ENCODE measurements at places on chromosomes 7 and 10. TPM values are rescaled to one million over a fixed set of nuclear protein-coding genes. Genes with fewer than 3 reads are reported as not detected.

Gene UBN2
- 9.3 TPM for total RNA-seq

- H3K27me3 ChIP-seq: no peaks in the 10 kb centered on the region
- H3K4me3 ChIP-seq: no peak overlapping the region
- no peaks in the 10 kb centered on the region for H3K36me3 ChIP-seq
- no peak overlapping the region for H3K27ac ChIP-seq
- no peaks in the 10 kb centered on the region for H3K4me1 ChIP-seq
These were observed 141.3 kb downstream of the CFTR start for GRCh38 chr7:117621075-117621618.

DNA sequence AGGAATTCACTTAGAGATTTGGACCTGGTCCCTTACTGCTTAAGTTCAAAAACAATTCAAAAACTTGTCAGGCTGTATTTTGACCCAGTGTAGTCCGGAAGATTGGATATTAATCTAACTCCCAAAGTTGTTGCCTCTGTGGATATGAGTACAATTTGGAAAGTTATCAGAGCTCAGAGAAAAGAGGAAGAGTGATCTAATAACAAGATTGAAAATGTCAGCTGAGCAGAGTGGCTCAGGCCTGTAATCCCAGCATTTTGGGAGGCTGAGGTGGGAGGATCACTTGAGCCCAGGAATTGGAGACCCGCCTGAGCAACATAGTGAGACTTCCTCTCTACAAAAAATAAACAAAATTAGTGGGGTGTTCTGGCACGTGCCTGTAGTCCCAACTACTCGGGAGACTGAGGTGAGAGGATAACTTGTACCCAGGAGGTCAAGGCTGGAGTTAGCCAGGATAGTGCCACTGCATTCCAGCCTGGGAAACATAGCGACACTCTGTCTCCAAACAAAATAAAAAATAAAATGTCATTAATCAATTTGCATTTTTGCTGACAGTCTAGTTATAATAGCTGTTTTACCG, 3.2 kb upstream of the ASCC1 start:
- no peak for DNase-seq
- H3K27me3 ChIP-seq: no peaks in the 10 kb centered on the region
- no peak overlapping the region for H3K27ac ChIP-seq
- H3K4me1 ChIP-seq: peaks cover 14% of the 10 kb centered on the region

- H3K27me3 ChIP-seq: no peaks in the 10 kb centered on the region
- peaks cover 33% of the 10 kb centered on the region for H3K36me3 ChIP-seq
- H3K4me3 ChIP-seq: peak overlapping the region; percentile 94
- H3K4me1 ChIP-seq: peaks cover 7% of the 10 kb centered on the region
- H3K27ac ChIP-seq: peak overlapping the region; percentile 88
- DNase-seq: no peak
These were observed 631 bp upstream of the PRKRIP1 start for GRCh38 chr7:102395592-102395872.

Gene CALHM3
- not detected for total RNA-seq

DNA sequence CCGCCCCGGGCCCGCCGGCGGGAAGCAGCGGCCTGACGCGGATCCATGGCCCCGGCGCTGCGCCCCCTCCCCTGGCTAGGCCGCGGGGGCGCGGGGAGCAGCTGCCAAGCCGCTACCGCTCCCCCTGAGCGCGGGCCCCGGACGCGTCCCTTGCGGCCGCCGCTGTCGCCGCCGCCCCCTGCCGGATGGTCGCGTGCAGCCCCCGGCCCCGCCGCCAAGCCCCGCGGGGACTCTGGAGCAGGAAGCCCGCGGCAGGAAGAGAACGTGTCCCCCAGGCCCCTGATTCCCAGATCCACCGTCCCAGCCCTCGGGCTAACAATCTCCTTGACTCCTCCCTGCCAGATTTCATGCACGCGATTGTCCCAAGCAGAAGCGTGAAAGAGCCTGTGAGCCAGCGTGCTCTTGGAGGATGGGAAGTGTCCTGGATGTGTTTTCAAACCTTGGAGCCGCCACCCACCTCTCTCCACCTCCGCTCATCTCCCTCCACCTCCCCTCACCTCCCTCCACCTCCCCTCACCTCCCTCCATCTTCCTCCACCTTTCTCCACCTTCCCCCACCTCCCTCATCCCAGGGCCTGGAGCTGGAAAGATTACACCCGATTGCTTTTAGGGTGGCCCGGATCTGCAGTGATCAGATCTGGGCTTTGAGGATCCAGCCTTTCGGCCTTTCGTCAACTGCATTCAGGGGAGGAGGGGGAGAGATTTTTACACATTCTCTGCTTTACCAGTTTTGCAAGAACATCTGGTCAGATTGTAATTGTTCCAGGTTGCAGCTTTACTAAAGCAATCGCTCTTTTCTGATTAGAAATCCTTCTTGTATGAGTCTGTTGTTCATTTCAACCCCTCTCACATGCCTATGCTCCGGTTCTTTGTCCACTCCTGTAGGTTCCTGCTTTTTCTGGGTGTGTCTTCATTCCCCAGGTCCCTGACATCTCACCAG, 570 bp upstream of the PRTFDC1 start:
- peak overlapping the region; percentile 69 for H3K4me3 ChIP-seq
- H3K36me3 ChIP-seq: no peaks in the 10 kb centered on the region
- H3K27me3 ChIP-seq: no peaks in the 10 kb centered on the region
- peaks cover 28% of the 10 kb centered on the region for H3K4me1 ChIP-seq

Gene KAZALD1
- 60.2 TPM for total RNA-seq

Gene LRIT1
- not detected for total RNA-seq

DNA sequence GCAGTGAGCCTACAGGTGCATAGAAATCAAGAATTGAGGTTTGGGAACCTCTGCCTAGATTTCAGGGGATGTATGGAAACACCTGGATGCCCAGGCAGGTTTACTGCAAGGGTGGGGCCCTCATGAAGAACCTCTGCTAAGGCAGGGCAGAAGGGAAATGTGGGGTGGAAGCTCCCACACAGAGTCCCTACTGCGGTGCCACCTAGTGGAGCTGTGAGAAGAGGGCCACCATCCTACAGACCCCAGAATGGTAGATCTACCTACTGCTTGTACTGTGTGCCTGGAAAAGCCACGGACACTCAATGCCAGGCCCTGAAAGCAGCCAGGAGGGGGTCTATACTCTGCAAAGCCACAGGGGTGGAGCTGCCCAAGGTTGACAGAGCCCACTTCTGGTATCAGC, 533.5 kb downstream of the GPAM start:
- H3K36me3 ChIP-seq: no peaks in the 10 kb centered on the region
- H3K27ac ChIP-seq: no peak overlapping the region
- no peak overlapping the region for H3K4me3 ChIP-seq
- DNase-seq: no peak
- H3K27me3 ChIP-seq: no peaks in the 10 kb centered on the region
- no peaks in the 10 kb centered on the region for H3K4me1 ChIP-seq

DNA sequence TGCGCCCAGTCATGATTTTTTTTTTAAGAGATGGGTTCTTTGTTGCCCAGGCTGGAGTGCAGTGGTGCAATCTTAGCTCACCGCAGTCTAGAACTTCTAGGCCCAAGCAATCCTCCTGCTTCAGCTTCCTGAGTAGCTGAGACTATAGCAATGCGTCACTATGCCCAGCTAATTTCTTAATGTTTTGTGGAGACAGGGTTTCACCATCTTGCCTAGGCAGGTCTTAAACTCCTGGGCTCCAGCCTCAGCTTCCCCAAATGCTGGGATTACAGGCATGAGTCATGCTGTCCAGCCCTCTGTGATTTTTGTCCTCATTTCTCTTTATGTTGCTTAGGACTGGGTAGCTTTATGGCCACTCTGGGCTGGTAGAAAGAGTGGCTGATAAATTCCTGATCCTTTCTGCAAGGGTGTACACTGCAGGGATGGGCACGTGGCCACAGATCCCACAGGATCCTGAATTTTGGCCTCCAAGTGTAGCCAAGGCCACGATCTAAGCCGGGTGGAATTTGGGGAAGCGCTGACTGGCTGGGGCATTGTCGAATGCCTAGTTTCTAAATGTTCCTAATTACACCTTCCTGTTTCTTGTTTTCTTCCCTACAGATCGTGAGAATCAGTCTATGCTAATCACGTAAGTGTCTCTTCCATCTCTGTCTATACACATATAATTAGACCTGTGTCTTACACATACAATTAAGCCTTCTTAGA, 24.1 kb upstream of the MYH16 start:
- H3K4me1 ChIP-seq: no peaks in the 10 kb centered on the region
- no peaks in the 10 kb centered on the region for H3K36me3 ChIP-seq
- H3K27me3 ChIP-seq: peaks cover 2% of the 10 kb centered on the region
- H3K4me3 ChIP-seq: no peak overlapping the region
- H3K27ac ChIP-seq: no peak overlapping the region

Gene CNPY1
- 0.18 TPM for total RNA-seq

Gene NUTM2D
- total RNA-seq: 5.7 TPM

Gene SPAM1
- total RNA-seq: not detected

Gene C7orf33
- 0.27 TPM for total RNA-seq

DNA sequence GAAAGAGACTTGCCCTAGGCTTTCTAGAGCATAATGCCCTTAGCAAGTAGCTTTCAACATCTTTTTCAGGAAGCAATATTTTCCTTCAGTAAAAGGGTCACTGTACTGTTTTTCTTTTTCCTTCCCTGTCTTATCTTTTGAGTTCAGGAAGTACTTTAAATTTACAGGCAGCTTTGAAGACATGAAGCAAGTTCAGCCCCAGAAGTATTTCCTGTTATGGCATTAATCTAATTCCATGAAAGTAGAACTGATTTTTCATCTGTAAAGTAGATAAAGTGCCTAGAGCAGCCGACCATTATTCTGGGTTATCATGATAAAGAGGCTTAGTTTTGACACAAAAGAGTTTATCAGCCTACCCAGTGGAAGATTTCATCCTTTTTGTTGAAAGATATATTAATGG, 288.2 kb downstream of the ADK start:
- no peak for DNase-seq
- H3K27me3 ChIP-seq: no peaks in the 10 kb centered on the region
- H3K4me3 ChIP-seq: no peak overlapping the region

- no peaks in the 10 kb centered on the region for H3K4me1 ChIP-seq
- no peak for DNase-seq
- no peak overlapping the region for H3K4me3 ChIP-seq
- H3K27ac ChIP-seq: no peak overlapping the region
- H3K36me3 ChIP-seq: peaks cover 10% of the 10 kb centered on the region
These were observed 71.5 kb downstream of the LRRC4 start for GRCh38 chr7:127959770-127960169.

Gene NEUROG3
- not detected for total RNA-seq

DNA sequence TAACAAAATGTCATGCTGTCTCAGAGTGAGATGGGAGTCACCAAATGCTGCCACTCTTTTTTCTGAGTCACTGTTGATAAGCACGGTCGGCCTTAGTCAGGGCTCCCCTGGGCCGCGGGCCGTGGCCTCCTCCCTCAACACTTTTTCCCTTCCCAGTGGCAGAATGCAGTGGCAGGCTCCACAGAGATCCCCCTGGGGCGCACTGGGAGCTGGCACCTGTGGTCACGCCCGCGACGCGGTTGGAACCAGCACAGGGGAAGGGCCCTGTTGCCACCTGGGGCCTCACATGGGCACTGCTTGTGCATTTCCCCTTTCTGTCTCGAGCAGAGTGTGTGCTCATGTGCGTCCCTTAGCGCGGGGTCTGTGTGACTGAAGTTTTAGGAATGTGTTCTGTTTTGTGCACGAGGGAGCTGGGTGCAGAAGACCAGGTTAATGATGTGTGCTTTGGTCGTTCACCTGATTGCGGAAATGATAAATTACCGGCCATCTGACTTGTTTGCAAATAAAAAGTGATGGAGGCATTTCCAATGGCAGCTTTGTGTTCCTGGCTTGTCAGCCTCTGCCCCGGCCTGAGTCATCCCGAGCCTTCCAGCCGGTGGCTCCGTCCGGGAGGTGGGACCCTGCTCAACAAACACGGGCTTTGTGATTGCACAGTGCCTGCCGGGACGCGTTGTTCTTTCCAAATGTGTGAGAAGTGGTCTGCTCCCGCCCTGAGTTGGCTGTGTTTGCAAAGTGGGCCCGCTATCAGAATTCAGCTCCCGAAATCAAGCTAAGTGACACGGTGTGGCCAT, 100.7 kb downstream of the NKX6-2 start:
- H3K27me3 ChIP-seq: no peaks in the 10 kb centered on the region
- DNase-seq: no peak
- H3K4me3 ChIP-seq: no peak overlapping the region
- H3K36me3 ChIP-seq: peaks cover under 1% of the 10 kb centered on the region
- H3K4me1 ChIP-seq: no peaks in the 10 kb centered on the region

DNA sequence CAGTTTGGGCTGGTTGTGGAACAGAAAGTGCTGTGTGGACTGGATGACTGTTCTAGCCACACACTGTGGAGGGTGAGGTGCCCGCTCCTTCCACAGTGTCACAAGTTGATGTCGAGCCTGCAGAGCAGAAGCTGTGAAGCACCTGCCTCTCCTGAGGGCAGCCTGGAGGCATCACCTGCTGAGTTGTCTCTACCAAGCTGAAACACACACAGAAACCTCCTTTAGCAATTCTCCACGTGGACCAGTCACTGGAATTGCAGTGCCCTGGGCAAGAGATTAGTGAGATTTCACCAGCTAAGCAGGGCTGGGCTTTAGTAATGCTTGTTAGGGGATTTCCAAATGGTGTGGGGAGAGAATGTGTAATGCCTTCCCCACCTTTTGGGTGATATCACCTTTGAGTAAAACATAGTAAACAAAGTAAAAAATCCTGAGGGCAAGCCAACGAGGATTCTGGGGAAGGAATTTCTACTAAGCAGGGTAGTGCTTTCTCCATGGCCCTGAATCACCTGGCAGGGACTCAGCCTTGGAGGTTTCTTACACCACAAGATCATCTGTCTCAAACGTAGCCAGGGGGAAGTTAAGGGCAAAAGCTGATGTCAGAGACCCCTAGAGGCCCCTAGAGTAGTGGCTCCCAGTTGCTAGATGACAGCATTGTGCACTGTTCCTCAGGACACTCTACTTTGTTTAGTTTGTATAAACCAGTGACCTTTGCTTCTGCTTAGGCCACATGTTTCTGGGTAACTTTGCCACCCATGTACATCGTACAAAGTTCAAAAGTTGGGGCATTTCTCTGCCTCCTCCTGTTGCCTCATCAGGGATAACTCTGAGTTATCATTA, 233.1 kb upstream of the IGFBP3 start:
- no peaks in the 10 kb centered on the region for H3K27me3 ChIP-seq
- H3K4me1 ChIP-seq: peaks cover 2% of the 10 kb centered on the region
- H3K4me3 ChIP-seq: no peak overlapping the region
- DNase-seq: no peak

- no peaks in the 10 kb centered on the region for H3K27me3 ChIP-seq
- no peaks in the 10 kb centered on the region for H3K36me3 ChIP-seq
- H3K4me1 ChIP-seq: peaks cover 2% of the 10 kb centered on the region
- DNase-seq: no peak
These were observed 106.6 kb downstream of the POU6F2 start for GRCh38 chr7:39084349-39084748.

Gene OR2A5
- total RNA-seq: not detected

DNA sequence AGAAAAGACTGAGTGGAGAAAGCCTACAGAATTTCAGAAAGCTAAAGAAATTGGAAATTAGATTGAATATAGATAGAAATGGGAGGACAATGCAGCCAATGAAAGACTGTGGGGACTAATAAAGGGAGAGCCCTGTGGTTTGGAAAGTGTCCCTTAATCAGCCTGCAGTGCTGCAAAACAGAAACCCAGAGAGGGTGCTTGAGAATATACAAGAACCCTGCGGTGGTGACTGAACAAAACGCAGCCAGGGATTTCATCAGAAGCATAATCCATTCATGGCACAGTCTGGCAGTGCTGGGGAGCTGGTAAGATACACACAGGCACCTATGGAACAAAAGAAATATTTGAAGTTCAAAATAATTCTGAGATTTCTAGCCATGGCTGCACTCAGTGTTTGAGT, 19.1 kb downstream of the CEP41 start:
- H3K36me3 ChIP-seq: no peaks in the 10 kb centered on the region
- no peaks in the 10 kb centered on the region for H3K27me3 ChIP-seq
- H3K4me3 ChIP-seq: no peak overlapping the region

GRCh38 chr7:70352906-70353305, 754.6 kb downstream of the AUTS2 start:
- DNase-seq: peak; percentile 78
- H3K27me3 ChIP-seq: no peaks in the 10 kb centered on the region
- no peak overlapping the region for H3K27ac ChIP-seq
- H3K4me3 ChIP-seq: no peak overlapping the region

Data from muscle of leg (tissue), 16 donors.